ENCODE measurements at places on chromosomes 4 and X.

- no peak for DNase-seq
These were observed 52.1 kb upstream of the LHFPL1 start for GRCh38 chrX:112731793-112732192.

- no peak for DNase-seq
These were observed 2.9 kb downstream of the ARSF start for GRCh38 chrX:3044196-3044595.

- no peak for DNase-seq
These were observed 36.7 kb upstream of the STS start for GRCh38 chrX:7110821-7111276.

GRCh38 chrX:16018291-16018690 lies 105.1 kb upstream of the GRPR start:
- no peak for DNase-seq

GRCh38 chrX:85379174-85379907 lies at the start of gene POF1B:
TSS of gene POF1B (minus strand) at chrX:85379665. CDS start at chrX:85379454, 211 bp downstream.
- no peak for DNase-seq

- no peak for DNase-seq
These were observed 1.8 kb downstream of the RNF128 start for GRCh38 chrX:106728337-106728736.

GRCh38 chr4:79920163-79920853 lies 152.7 kb downstream of the ANTXR2 start:
- DNase-seq: no peak

- no peak for DNase-seq
These were observed 160.1 kb upstream of the FSTL5 start for GRCh38 chr4:162323919-162324318.

DNA sequence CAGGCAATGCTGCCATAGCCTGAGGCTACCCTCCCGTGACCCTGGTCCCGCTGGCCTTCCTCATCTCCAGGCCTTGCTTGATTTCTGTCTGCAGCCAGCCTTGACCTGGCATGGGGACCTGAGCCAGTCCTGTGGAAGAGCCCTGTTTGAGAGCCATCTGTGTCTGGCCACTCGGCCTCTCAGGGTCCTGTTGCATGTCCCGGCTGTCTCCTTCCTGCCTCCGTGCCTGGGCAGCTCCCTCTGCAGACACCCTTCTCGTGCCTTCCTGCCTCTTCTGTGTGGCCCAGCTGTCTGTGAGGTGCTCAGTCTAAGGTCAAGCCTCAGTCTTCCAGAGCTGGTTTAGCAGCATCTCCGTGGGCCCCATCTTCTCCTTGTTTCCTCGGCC lies 108.4 kb downstream of the SORCS2 start:
- DNase-seq: no peak

GRCh38 chr4:75995727-75996126 lies 5.0 kb upstream of the SDAD1 start:
- no peak for DNase-seq

DNA sequence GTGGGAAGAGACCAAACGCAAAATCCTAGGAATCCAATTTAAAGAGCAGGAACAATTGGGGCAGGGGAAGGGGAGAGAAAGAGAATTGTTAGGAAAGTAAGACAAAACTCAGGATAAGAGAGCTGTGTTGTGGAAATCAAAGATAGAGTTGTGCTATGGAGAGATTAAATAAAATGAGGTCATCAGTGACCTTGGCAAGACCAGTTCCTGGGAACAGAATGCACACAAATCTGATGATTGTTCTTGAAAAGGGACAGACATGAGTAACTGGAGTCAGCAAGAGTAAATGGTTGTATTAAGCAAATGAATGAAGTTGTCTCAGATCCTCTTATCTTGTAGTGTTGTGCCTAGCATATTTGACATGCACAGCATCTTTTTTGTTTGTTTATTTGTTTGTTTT lies 267.4 kb downstream of the IL1RAPL1 start:
- no peak for DNase-seq

- DNase-seq: no peak
These were observed 93.3 kb downstream of the NAA11 start for GRCh38 chr4:79232540-79232939.

DNA sequence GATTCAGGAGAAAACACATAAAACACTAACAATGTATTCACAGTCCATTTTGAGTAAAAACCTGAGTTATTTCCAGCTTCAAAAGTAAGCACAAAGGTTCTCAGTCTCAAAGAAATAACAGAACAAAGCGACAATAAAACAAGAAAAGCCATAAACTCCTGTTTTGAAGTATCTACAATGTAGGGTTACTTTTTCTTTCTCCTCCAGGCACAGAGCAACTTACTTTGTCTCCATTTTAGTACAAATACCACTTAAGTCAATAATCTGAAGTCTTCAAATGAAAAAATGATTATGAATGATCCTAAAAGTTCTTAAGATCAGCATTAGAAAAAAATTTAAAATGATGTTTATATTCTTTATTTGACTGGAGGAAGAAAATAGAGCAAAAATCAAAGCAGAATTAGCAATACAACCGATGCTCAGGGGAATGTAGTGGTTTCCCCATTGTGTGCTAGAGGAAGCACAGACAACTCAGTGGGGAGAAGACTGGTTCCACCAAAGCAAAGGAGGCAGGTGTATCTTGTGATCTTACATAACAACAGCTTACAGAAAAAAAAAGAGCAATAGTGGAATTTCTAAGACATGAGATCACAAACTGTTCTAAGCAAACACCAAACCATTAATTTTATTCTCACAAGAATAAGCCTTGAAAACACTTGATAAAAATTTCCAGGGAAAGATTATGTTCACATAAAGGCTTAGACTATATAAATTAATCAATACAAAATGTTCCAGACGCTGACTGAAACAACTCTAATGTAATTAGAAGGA lies 35.1 kb downstream of the EPHA5 start:
- no peak for DNase-seq

- no peak for DNase-seq
These were observed 188.1 kb downstream of the PAPSS1 start for GRCh38 chr4:107531927-107532326.

DNA sequence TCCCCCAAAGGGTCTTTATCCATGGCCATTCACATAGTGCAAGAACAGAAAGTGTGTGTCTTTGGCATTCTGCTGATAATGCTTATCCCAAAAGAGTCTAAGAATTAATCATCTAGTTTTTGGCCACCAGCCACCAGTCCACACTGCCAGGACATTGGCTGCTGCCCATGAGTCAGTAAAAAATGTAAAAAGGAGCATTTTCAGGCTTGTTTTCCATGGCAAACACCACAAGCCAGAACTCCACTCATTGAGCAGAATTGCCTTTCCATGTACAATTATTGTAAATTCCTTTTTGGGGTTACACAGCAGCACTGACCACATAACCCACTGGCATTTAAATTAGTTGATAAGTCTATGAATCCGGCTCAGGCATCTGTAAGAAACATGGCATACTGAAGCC lies 89.2 kb upstream of the PRDX4 start:
- no peak for DNase-seq

DNA sequence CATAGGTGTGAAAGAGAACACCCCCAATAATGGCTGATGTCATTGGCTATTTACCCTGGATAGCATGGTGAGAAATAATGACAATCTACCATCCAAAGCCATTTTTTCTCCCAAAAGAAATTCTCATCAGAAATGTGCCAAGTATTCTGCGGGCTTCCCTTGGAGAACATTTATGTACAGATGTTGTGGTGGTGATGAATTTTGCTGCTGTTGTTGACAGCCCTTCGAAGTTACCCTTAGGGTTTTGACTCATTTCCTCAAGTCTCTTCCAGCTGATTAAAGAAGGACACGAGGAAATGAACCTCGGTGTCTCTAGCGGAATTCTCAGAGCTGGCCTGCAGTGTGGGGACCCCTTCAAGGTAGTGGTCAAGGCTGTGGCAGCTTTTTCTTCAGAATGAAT lies 3.4 kb downstream of the KIT start:
- no peak for DNase-seq

GRCh38 chr4:160514126-160514525 lies 1411.2 kb downstream of the RAPGEF2 start:
- DNase-seq: no peak

DNA sequence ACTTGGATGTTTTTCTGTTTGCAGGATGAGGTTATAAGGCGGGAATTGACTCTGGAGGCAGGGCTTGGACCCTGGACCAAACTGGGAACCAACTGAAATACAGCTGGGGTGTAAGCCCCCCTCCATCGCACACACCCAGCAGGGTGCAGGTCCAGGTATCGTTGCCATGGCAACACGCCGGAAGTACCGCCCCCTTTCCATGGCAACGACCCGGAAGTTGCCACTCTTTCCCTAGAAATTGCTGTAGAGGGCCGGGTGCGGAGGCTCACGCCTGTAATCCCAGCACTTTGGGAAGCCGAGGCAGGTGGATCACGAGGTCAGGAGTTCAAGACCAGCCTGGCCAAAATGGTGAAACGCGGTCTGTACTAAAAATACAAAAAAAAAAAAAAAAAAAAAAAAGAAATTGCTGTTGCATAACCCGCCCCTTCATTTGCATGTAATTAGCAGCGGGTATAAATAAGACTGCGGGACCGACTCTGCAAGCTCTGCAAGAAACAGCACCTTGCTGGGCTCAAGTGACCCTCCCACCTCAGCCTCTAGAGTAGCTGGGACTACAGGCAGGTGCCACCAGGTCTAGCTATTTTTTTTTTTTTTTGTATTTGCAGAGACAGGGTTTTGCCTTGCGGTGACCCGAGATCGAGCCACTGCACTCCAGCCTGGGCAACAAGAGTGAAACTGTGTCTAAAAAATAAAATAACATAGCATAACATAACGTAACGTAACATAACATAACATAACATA lies 139.6 kb downstream of the CRLF2 start:
- DNase-seq: no peak

GRCh38 chr4:138688408-138689085 lies 327.0 kb upstream of the NOCT start:
- DNase-seq: no peak

Data from stimulated activated CD8-positive, alpha-beta memory T cell treated with anti-CD3 and anti-CD28 coated beads, Interleukin-2, amount 100 ng/mL, for 1 hour (primary cell).